Stimulated activated CD4-positive, alpha-beta T cell treated with anti-CD3 and anti-CD28 coated beads, Interleukin-12 subunit alpha, Interleukin-12 subunit beta, amount 100 ng/mL, for 48 hours (primary cell): ENCODE measurements at places on chromosomes 2 and 18.
A peak's percentile ranks its signal among the peaks of the same experiment; 100 is the strongest.

DNA sequence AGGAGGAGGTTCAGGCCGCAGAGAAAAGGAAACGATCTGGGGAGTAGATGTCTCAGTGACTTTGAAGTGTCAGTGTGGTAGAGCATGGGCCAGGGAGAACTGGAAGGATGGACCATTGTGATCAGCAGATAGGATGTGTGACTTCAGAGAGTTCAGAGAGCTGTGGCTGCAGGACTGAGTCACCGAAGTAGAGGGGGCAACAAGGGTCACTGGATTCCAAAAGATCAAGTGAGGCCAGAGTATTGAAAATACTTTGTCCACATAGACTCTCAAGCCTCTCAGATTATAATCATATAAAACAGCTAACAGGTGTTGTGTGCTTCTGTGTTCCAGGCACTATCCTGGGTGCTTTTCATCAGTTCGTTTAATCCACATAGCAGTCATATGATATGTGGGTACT, 99.4 kb downstream of the CRIM1 start:
- DNase-seq, result no peak

DNA sequence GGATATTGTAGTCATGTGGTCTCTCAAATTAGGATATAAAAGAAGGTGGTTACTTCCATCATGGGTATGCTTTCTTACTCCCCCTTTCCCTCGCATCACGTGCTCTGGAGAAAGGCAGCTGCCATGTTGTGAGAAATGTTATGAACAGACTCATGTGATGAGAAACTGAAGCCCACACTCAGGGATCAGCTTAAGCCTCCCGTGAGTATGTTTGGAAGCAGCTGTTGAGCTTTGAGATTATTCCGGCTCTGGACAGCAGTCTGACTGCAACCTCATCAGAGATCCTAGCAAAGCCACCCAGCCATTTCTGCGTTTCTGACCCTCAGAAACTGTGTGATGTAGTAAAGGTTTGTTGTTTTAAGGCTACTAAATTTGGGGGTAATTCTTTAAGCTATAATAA, 700.1 kb downstream of the ADCYAP1 start:
- no peak for DNase-seq

DNA sequence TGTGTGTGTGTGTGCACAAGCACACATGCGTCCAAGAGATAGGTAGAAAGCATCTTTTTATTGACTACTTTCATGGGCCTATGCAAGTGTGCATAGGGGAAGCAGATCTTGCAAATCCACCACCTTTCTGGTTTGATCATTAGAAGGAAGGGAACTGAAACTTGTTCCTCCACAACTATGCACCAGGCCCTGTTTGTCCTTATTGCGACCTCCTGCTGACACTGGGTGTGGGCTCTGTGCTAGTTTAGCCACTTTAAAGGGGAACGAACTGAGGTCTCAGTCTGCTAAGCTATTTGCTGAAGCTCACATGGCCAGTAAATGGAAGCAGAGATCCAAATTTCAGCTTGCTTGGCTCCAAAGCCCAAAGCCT, 32.1 kb upstream of the INSIG2 start:
- no peak for DNase-seq

DNA sequence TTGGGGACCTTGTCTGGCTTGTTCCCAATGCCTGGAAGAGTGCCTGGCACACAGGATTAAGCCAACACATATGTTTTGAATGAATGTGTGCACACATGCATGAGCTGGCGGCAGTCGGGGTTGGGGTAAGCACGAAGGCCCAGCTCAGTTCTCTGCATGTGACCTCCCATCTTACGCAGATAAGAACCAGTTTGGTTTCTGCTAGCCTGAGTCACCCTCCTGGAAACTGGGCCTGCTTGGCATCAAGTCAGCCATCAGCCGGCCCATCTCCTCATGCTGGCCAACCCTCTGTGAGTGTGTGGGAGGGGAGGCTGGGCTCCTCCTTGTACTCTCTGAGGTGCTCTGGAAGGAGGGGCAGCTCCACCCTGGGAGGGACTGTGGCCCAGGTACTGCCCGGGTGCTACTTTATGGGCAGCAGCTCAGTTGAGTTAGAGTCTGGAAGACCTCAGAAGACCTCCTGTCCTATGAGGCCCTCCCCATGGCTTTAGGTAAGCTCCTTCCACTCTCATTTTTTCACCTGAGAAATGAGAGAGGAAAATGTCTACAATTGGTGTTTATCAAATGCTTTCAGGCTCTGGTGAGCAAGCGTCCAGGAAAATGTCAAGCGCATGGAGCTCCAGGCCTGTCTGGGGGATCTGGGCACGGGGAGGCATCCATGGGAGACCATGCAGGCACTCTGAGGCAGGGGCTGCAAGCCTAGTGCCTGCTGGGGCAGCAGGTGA, 9.7 kb upstream of the IL1RN start:
- peak; percentile 60 for DNase-seq

DNA sequence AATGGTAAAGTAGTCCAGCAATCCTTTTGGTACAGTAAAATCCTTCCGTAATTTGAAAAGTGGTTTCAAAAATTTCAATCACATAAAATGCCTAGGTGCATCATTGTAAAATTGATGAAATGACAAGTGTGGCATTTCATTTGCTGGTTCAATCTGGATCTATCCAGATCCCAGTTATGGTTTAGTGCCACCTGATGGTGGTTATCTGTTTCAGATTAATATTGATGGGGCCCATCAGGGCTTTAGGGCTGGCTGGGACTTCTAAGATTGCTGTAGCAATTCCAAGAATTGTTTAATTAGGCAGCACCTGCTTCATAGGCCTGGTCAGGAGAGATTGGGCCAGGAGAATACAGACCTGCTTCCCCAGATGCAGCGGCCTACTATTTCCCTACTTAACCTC, 55.5 kb upstream of the PIK3C3 start:
- DNase-seq, result no peak

GRCh38 chr2:214674278-214674677, 135.2 kb downstream of the BARD1 start:
- no peak for DNase-seq

GRCh38 chr2:46471697-46472096, 7.7 kb upstream of the TMEM247 start:
- no peak for DNase-seq

DNA sequence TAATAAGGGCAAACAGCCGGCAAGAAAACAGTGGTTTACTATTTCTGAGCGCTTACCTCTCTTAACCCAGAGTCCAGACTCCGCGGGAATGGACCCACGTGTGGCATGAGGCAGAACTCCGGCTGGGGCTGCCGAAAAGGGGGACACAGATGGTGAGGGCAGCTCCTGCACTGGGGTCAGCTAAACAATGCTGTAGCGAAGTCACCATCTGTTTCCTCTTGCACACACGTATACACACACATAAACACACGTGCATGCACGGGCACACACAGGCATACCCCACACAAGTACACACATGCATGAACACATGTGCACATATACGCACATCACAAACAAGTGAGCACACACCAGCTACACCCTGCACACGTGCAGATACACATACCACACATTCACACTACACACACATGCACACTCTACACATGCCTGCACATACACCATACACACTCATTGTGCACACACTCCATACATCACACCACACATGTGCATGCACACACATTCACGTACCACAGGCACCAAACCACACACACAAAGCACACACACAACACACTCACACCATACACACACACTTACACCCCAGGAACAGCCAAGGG, 105.9 kb upstream of the ID2 start:
- no peak for DNase-seq

DNA sequence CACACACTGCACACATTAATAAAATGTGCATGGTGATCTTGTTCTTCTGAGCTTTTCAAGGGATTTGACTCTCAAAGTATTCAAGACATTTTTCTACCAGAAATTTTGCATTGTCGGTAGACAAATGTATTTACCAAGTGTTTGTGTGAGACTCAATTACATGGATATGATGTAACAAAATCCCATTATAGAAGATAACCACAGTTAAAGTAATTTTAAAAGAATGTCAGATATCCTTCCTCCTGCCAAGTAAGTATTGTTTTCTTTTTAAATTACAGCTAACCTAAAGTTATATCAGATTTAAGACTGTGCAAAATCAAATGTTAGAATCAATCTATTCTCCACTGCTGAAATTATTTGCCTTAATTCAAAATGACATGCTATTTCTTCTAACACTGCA, 1344.5 kb upstream of the CHAC2 start:
- no peak for DNase-seq

GRCh38 chr2:189150033-189150432, 29.5 kb downstream of the COL5A2 start:
- DNase-seq, result no peak

- no peak for DNase-seq
Measured at GRCh38 chr2:140747090-140747489, 1383.7 kb downstream of the LRP1B start.

GRCh38 chr2:220880623-220881596, 691.2 kb downstream of the EPHA4 start:
- DNase-seq, result no peak

- DNase-seq, result no peak
Measured at GRCh38 chr2:66344087-66344663, 90.8 kb upstream of the MEIS1 start.

- no peak for DNase-seq
Measured at GRCh38 chr2:180219491-180219890, 212.4 kb upstream of the CWC22 start.

GRCh38 chr18:10523544-10523943, 2.3 kb upstream of the NAPG start:
- DNase-seq, result no peak

DNA sequence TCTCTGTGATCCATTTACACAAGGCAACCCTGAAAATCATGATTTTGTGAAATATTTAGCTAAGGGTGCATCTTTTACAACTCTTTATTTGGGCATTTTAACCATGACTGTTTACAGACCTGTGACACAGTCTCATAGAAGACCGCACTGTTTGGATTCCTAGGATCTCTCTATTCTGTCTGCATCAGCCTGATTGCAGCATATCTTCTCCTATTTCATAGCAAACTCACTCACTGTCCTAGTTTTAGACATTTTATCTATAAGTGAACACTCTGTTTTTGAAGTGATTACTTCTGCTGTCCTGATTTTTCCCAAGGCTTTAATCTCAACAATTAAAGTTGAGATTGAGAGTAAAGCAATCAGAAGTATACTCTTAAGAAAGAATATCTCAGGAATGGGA, 56.2 kb downstream of the CAVIN2 start:
- DNase-seq, result no peak

DNA sequence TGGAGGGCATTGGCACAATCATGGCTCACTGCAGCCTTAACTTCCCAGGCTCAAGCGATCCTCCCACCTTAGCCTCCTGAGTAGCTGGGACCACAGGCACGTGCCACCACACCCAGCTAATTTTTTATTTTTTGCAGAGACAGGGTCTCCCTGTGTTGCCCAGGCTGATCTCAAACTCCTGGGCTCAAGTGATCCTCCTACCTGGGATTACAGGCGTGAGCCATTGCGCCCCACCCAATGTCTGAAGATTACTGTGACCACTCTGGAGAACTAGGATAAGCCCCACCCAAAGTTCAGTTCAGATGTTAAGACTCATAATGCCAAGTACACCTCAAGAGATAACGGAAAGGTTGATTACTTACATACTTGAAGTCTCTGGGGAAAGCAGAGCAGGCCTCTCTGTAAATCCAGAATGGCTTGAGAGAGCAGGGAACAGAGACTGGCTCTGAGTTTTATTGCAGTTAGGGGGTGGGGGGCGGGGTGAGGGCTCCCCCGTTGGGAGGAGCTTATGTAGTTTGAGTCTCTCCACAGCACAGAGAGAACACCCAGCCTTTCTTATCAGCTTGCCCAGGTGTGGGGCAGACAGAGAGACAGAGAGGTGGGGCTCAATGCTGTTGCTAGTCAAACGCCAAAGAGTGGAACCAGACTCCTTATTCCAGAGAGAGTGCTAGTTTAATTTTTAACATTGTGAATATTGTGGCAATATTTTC, 26.5 kb upstream of the ERICH2 start:
- DNase-seq, result no peak

DNA sequence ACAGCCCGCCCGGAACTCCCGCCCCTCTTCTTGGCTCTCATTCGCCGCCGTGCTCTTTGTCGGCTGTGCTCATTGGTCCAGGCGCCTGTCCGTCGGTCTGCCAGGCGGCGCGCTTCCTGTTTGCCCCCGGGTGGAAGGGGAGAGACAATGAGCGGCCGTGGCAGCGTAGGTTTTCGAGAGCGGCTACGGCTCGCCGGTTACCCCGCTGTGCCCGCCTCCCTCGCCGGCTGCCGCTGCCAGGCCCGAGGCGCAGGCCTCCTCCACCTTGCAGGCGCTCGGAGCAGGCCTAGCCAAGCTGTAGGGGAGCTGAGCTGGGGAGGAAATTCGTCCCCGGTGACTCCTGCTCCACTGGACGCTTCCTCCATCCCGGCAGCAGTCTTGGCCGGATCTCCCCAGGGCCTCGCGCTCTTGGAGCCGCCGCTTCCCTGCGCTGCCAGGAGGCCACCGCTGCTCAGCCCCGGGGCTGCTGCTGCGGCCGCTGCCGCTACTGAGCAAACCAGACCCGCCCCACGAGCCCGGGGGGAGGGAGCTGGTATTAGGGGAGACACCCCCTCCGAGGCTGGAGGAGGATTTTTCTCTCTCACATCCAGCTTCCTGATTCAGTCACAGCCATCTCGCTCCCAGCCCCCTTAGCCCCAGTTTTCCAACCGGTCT, at the start of gene SP3:
Gene SP3, minus strand, starts transcription at position 2 of the 654 bp plus-strand sequence. CDS start 202 bp downstream, outside the sequence.
- DNase-seq, result peak; percentile 94

- DNase-seq, result no peak
Measured at GRCh38 chr2:3265981-3266924, 111.4 kb downstream of the EIPR1 start.

GRCh38 chr2:195507447-195508138, 149.4 kb upstream of the SLC39A10 start:
- DNase-seq, result no peak

GRCh38 chr2:147789287-147789686, 55.5 kb upstream of the ACVR2A start:
- no peak for DNase-seq

- DNase-seq, result no peak
Measured at GRCh38 chr2:29213888-29214291, 98.7 kb downstream of the CLIP4 start.

DNA sequence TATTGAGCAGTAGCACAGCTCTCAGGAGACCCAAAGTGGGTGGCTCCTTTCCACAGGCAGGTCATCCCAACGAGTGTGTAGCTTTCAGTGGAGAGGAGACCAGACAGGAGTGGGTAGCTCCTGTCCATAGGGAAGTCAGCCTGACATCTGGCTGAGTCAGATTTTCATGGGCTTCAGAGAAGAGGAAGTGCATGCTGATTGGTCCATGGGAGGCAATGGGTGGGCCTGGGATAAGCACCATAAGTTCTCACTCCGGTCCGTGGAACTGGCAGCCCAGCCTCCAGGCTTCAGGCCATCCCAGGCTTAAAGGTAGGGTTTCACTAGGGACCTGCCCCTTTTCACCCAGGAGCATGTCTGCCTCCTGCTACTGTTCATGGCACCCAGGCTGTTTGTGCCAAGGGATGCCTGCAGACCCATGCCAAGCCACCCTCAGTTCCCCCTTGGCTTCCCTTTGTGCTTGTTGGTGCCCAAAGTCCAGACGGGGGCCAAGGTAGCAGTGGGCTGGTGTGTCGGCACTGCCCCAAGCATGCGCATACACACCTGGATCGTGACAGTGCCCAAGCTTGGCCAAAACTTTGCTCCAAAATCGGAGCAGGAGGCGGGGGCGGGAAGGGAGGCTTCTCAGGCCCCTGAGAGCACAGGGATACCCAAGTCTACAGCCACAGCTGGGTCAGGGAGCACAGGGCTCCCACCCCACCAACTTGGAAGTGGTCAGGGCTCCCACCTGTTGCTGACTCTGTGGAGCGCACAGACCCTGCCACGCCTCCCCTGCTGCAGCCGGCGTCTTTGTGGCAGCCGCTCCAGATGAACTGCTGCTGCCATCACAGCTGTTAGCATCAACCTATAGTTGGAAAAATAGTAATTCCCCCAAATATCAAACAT, 26.4 kb downstream of the MARCHF7 start:
- no peak for DNase-seq
